AG08396 (cell line): ENCODE measurements at places on chromosomes 6 and 20.

DNA sequence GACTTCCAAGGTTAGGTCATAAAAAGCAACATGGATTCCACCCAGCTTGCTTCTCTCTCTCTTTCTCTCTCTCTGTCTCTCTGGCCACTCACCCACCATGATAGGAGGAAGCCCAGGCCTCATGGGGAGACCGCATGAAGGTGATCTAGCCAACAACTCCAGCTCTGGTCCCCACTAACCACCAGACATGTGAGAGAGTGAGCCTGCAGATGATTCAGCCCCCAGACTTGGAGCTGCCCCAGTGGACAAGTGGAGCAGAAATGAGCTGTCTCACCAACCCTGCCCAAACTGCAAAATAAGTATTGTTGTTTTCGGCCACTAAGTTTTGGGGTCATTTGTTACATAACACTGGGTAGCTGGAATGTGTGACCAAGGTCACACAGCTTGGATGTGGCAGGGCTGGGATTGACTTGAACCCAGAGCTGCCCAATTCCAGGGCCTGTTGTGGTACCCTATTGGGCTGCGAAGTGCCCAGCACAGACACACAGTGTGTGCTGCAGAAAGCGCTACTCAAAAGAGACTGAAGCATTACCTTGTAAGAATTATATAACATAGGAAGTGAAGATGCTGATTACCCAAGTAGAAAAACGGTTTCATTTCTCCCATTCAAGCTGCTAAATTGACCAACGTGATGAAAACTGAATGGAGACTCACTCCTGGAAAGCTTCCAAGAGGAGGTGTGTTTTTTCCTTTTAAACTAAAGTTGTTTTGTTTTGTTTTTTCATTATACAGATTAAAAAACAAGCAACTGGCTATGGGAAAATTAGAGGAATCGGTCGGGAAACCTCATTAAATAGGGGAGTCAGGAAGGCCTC lies 9.1 kb upstream of the TLDC2 start:
- peak; percentile 69 for DNase-seq

DNA sequence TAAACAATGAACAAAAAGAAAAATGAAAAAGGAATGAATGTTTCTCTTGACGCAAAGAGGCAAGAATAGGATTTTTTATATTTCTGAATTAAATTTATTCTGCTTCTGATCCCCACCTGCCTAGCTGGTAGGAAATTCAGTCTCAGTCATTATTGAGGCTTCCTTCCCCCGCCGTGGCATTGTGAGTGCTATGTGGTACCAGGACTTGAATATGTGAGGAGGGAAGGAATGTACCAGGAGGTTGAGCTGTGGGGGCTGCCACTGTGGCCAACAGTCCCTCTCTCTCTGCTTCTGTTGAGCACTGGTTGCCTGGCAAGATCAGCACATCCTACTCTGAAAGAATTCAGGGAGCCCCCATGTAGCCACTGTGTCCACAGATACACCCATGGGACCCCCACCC lies 368.1 kb upstream of the JARID2 start:
- DNase-seq = no peak

DNA sequence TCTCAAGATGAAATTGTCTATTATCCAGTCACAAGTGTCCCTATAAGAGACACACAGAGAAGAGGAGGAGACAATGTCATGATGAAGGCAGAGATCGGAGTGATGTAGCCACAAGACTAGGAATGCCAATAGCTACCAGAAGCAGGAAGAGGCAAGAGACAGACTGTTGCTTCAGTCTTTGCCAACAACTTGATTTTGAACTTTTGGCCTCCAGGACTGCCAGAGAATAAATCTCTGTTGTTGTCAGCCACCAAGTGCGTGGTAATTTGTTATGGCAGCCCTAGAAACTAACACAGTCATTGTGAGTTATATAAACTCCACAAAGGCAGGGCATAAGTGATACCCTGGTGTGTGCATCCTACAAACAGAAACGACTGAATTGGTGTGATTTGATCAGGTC lies 517.0 kb downstream of the BTBD3 start:
- no peak for DNase-seq

DNA sequence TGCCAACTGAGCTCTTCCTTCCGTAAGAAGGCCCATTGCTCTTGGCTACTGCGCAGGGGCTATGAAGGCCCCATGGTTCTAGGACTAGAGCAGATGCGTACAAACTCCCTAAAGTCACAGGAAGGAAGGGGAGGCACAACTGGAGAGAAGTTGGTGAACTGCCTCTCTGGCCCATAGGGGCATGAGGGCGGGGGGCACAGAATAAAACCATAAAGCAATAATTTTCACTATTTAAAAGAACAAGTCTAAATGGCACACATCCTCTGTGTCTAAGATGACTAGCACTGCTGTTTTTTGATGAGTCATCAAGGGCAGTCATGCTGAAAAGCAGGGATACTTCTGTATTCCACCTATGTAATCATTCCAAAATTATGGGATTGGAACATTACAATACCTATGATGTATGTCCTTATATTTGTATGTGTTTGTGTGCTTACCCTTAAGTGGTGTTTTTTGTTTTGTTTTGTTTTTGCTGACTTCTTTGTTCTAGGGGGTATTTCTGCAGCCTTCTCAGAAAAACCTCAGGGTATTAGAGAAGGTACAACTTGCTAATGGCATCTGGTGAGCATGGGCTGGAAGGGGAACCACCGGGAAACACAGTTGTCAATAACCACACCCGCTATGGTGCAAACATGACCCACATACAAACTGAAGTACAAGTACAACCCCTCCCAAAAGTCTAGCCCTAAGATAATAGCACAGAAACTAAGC lies 36.9 kb downstream of the B4GALT5 start:
- DNase-seq = peak; percentile 33

- DNase-seq = no peak
These were observed 810.2 kb downstream of the MAFB start for GRCh38 chr20:39878809-39879208.

DNA sequence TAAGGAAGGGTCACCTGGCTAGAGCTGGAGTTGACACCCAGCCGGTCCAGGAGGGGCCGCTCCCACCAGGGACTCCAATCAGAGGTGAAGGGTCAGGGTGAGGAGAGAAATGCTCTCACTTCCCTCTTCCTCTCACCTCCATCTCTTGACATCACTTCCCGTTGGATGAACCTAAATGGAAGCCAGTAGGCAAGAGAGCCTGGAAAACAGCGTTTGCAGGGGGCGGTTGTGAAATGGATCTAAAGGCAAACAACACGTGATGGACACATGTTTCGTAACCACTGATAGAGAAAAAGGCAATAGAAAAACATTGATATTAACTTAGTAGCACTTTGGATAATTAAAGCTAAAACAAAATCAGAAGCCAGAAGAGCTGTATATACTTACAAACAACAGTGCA lies 105.6 kb upstream of the FOXA2 start:
- no peak for DNase-seq

DNA sequence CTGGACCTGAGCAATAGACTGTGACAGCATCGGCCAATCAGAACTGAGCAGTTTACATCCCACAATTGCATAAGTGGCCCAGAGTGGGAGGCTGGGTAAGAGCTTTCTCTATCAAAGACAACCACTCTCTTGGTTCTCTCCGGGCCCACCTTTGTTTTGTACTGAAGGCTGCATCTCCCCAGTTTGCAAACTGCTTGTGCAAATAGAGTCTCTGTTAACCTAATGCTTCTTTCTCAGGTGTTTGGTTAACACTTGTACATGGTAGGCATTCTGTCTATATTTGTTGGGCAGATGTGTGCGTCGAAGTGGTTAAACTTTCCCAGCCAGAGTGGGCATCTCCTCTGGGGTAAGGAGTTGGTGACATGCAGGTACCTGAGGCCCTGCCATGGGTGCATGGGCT lies 177.1 kb downstream of the CDH26 start:
- DNase-seq = no peak

DNA sequence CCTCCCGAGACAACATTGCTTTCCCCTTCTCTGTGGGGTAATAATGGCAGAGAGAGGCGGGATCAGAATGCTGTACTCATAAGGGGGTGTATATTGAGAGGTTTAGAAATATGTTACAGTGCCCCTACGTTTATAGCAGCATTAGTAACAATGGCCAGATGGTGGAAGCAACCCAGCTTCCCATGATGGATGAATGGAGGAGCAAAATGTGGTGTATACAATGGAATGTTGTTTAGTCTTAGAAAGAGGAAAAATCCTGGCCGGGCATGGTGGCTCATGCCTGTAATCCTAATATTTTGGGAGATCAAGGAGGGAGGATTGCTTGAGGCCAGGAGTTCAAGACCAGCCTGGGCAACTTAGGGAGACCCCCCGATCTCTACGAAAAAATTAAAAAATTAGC lies 12.9 kb downstream of the BANF2 start:
- no peak for DNase-seq

- no peak for DNase-seq
These were observed 42.8 kb downstream of the GPR6 start for GRCh38 chr6:110020888-110021287.

- no peak for DNase-seq
These were observed 145.7 kb downstream of the RFX6 start for GRCh38 chr6:117022774-117023173.

DNA sequence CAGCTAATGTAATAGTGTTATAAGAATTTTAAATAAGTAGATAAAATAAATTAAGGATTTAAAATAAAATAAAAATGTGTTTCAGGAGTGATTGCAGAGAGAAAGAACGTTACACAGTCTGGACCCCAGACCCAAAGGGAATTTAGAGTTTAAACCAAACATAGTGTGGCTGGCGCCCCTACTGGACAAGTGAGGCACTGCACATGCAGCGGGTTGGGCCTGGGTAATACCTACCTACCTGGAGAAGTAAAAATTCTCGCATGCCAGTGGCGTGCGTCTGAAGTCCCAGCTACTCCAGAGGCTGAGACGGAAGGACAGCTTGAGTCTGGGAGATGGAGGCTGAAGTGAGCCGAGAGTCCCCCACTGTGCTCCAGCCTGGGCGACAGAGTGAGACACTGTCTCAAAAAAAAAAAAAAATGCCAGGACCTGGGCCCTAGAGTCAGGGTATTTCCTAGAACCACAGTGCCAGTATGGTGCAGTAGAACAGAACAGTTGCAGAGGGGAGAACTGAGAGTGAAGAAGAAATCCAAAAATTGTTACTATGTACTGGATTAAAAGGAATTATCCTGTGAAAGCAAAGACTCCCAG lies 71.4 kb upstream of the TCF21 start:
- no peak for DNase-seq

GRCh38 chr20:34172926-34173325 lies 60.9 kb upstream of the EIF2S2 start:
- DNase-seq = no peak

GRCh38 chr6:112441607-112442006 lies 94.5 kb downstream of the RFPL4B start:
- no peak for DNase-seq

- DNase-seq = no peak
These were observed 332.1 kb downstream of the UTRN start for GRCh38 chr6:144617191-144617590.

- no peak for DNase-seq
These were observed 23.9 kb downstream of the C20orf203 start for GRCh38 chr20:32649697-32650400.

DNA sequence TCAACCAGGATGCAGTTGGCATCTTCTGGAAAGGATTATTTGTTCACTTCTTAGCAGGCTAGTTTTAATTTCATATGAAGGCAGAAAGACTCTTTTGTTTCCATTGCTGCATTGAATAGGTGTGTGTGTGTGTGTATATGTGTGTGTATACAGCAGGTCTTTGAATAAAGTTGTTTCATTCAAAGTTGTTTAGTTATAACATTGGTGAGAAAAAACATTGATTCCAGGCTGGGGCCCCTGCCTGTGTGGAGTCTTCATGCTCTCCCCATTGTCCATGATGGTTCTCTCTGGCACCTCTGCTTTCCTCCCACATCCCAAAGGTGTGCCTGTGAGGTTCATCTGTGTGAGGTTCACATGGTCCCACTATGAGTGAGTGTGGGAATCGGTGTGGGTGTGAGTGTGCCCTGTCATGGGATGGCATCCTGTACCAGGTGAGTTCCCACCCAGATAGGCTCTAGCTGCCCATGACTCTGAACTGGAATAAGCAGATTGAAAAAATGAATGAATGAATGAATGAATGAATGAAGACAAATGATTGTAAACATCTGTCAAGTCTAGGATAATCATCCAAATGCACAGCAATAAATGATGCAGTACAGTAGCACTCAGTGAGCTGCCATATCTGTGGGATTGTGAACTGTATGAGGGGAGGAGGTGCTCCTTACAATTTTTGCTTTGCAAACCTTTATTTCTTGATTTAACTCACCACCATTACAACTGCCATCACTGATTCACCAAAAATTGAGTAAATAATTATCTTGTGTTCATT lies 156.0 kb downstream of the ADGRG6 start:
- no peak for DNase-seq

DNA sequence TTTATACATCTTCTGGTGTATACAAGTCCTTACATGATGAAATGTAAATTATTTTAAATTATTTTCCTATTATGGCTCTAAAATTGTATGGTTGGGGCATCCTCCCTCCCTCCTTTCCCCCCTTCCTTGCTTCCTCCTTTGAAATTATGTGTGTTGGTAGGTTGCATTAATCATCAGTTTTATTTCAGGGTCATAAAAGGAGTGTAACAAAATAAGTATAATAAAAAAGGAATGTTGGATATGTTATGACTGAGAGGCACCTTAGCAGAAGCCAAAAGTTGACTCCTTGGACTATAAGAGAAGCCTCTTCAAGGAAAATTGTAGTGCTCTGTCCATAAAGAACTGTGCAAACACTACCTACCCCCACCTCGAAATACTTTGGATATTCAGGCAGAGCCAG lies 46.6 kb upstream of the PTPRK start:
- no peak for DNase-seq

DNA sequence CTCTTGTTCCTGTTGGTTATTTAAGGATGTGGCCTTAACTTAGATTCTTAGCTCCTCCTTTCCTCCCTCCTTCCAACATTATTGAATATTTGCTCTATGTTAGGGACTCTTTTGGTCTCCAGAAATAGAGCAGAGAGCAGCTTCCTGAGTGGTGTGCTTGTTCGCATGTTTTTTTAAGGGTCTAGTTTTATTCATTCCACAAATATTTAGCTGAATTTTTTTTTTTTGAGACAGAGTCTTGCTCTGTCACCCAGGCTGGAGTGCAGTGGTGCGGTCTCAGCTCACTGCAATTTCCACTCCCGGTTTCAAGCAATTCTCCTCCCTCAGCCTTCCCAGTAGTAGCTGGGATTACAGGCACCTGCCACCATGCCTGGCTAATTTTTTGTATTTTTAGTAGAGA lies 169.2 kb downstream of the ZFAND3 start:
- no peak for DNase-seq

DNA sequence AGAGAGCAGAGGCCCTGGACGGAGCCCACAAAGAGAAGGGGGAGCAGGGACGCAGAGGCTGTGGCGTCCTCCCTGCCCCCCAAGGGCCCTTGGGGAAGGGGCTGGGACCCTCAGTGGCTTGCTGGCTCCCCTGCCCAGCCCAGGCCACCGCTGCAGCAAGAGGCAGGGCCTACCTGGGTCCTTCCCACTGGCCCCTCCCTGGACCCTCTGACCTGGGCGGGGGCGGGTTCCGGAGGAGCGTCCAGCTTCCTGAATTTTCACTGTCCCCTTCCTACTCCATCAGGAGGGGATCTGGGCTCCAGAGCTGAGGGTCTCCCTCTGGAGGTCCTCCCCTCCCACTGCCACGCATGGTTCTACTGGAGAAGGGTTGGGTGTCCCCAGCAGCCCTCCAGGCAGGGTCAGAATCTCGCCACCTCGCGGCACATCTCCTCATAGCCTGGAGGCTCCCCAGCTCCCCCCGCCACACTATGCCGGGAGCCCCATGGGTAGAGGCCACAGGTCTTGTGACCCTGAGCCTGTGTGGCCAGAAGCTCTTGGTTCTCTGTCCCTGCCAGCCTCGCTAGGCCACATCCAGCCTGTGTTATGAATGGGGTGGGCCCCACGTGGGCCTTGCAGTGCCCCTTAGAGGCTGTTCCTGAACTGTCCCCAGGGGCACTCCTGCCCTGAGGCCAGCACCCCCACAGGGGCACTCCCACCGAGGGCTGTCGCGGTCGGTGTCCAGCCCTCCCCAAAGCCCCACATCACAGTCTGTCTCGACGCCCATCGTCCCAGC lies 1.0 kb upstream of the SOX18 start:
- no peak for DNase-seq
